ENCODE measurements at places on chromosomes 11 and 22. TPM values are rescaled to one million over a fixed set of nuclear protein-coding genes. Genes with fewer than 3 reads are reported as not detected.

Gene SLC25A45
- polyA plus RNA-seq = 7.2 TPM

DNA sequence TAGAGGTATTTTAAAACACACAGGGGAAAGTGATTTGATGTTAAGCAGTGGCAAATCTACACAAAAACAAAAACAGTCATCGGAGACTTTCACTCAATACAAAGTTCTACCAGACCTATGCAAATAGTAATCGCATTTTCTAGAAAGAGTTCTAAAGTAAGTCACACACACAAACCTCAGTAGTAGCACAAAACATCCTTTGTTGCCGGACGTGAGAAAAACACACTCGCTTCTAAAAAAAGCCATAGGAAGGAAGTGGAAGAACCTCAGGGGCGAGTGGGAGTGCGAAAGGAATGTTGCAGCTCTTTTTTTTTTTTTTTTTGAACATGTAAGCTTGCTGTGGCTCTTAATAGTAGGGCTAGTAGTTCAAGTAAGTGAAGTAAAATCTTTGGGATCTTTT is 88.9 kb downstream of the MAML2 start:
- peak; percentile 54 for DNase-seq

Gene XKR3
- not detected for polyA plus RNA-seq

- DNase-seq = no peak
These were observed 3.9 kb downstream of the DBX1 start for GRCh38 chr11:20156280-20156875.

DNA sequence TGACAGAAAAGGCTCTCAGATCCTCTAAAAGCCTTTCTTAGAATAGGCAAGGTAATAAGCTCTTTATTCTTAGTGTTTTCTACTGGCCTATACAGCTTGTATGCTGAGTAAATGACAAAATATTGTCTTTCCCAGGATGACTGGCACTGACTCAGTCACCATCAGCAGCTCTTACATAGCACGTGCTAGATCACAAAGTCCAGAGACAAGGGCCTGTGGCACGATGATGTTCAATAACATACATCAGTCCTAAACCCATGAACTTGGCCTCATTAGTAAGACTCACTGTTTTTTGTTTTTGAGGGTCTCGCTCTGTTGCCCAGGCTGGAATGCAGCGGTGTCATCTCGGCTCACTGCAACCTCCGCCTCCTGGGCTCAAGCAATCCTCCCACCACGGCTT is 42.7 kb downstream of the CELF1 start:
- no peak for DNase-seq

DNA sequence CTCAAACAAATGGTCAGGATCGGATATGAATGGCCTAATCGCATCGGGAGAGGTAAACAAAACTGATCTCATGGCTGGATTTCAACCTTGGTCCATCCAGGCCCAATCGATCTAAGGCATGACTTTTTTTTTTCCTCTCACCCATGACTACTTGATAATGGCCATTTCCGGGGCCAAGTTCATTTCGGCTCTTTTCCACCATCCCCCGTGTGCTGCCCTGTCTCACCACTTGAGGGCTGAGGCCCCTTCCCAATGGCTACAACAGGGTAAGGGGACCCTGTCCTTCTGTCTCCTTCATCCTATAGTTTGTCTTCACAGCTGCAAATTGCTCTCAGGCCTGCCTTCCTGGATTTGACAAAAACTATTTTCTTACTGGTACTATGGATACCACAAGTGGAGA is 26.7 kb downstream of the GRAP2 start:
- no peak for DNase-seq

GRCh38 chr11:64060263-64060860 is 24.6 kb downstream of the FLRT1 start:
- DNase-seq = no peak

GRCh38 chr22:26837784-26838470 is 180.5 kb downstream of the MIAT start:
- no peak for DNase-seq

Gene OR4A16
- not detected for polyA plus RNA-seq

DNA sequence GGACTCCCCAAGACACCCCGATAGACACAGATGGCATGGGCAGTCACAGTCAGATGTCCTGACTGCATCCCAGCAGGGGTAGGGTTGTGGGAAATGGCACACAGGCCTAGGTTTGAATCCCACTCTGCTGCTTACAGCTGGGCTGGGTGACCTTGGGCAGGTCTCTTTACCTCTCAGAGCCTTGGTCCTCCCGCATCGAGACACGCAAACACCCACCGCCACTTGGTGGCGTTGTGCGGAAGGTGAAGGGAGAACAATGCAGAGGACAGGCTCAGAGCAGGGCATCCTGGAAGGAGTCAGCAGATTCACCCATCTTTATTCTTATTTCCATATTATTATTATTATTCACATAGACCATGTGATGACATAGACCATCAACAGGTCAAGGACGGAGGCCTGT is 140.5 kb downstream of the MIAT start:
- no peak for DNase-seq

- DNase-seq = peak; percentile 86
These were observed 17.0 kb downstream of the P2RY6 start for GRCh38 chr11:73288873-73289707.

- DNase-seq = no peak
These were observed 11.0 kb downstream of the TP53AIP1 start for GRCh38 chr11:128931668-128932067.

Gene SOX6
- polyA plus RNA-seq = 18.7 TPM

Gene CHRM1
- polyA plus RNA-seq = 0.09 TPM

DNA sequence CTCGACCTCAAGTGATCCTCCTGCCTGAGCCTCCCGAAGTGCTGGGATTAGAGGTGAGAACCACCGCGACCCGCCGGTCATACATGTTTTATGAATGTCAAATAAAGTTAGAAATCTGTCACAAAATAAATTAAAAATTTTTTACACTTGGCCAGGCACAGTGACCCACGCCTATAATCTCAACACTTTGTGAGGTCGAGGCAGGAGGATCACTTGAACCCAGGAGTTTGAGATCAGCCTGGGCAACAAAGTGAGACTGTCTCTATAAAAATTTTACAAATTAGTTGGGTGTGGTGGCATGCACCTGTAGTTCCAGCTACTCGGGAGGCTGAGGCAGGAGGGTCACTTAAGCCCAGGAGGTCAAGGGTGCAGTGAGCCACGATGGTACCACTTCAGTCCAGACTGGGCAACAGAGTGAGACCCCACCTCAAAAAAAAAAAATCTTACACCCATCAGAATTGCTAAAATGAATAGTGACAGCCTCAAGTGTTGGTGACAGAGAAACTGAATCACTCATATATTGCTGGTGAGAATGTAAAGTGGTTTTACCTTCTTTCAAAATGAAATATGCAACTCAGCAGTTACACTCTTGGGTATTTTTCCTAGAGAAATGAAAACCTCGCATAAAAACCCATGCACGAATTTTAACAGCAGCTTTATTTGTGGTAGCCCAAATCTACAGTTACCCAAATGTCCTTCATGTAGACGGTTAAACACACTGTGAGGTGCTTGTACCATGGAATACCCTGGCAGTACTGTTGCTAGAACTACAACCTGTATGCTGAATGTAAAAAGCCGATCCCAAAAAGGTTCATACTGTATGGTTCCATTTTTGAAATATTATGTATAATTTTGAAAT is 55.4 kb downstream of the MED15 start:
- no peak for DNase-seq

DNA sequence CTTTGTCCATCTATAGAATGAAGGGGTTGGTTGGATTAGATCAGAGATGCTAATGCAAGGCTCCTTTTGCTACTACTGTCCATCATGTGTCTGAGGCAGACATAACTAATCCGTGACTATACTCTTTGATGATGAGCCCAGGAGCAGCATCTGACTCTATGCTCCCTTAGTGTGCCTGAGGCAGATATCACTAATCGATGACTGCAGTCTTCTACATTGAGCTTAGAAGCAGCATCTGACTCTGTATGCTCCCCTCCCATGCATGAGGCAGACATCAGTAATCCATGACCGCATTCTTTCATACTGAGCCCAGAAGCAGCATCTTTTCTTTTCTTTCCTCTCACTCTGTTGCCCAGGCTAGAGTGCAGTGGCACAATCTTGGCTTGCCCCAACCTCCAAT is 4.2 kb downstream of the TCN2 start:
- no peak for DNase-seq

Measured in muscle of back (tissue), 13 donors.